ENCODE measurements at places on chromosomes 4 and X. TPM values are rescaled to one million over a fixed set of nuclear protein-coding genes. Genes with fewer than 3 reads are reported as not detected.

The FHL1 gene
- 5.2 TPM for polyA plus RNA-seq

The EDA gene
- polyA plus RNA-seq: 0.10 TPM

The ATOH1 gene
- polyA plus RNA-seq: not detected

The ARMCX4 gene
- polyA plus RNA-seq: 2.1 TPM
